ELF-1 (cell line): ENCODE measurements at places on chromosomes 2 and 18.

GRCh38 chr2:98772536-98772935 is 41.6 kb upstream of the MGAT4A start:
- DNase-seq = no peak

GRCh38 chr2:223811757-223812156 is 25.6 kb downstream of the AP1S3 start:
- no peak for DNase-seq

- DNase-seq = no peak
These were observed 87.8 kb downstream of the LYPD1 start for GRCh38 chr2:132581991-132582738.

- no peak for DNase-seq
These were observed 8.3 kb upstream of the KLF11 start for GRCh38 chr2:10035053-10035422.

- DNase-seq = no peak
These were observed 25.7 kb upstream of the PTPN4 start for GRCh38 chr2:119734047-119734446.
